ENCODE measurements at places on chromosomes 16 and 17.

GRCh38 chr17:68955181-68955841 is at the start of gene ABCA8:
ABCA8 (minus strand) TSS chr17:68955392; CDS start chr17:68942034, 13,358 bp downstream.
- DNase-seq = no peak

GRCh38 chr16:1291576-1291974 is 17.9 kb upstream of the UBE2I start:
- DNase-seq = no peak

DNA sequence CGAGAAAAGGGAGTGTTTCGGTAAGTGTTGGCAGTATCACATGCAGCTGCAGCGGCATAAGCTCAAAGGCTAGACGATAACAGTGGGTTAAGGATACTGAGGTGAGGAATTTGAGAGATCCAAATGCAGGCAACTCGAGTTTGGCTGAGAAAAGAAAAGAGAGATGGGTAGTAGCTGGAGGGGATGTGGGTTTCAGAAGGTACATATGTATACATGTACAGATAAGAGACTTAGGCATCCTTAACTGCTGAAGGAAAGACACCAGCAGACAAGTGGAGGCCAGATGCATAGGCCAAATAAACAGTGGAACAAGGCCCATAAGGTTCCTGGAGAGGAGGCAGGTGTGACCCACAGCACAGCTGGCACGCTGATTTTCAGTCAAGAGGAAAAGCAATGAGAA is 86.6 kb upstream of the NETO2 start:
- no peak for DNase-seq

GRCh38 chr16:48291303-48291702 is 44.0 kb upstream of the ABCC11 start:
- no peak for DNase-seq

- no peak for DNase-seq
These were observed 2.9 kb downstream of the ZNF750 start for GRCh38 chr17:82836823-82837357.

DNA sequence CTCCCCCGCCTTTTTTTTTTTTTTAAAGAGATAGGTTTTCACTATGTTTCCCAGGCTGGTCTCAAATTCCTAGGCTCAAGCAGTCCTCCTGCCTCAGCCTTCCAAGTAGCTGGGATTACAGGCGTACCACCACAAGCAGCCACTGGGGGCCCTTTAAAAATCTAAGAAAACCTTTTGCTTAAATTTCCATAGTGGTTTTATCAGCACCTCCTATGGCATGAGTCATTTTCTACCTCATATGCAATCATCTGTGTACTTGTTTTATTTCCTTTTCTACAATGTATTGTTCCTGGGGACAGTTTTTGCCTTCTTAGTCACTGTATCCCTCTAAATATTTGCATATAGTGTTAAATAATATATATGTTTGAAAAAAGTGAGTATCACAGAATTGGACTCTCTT is 29.2 kb downstream of the GNA13 start:
- DNase-seq = peak; percentile 55

DNA sequence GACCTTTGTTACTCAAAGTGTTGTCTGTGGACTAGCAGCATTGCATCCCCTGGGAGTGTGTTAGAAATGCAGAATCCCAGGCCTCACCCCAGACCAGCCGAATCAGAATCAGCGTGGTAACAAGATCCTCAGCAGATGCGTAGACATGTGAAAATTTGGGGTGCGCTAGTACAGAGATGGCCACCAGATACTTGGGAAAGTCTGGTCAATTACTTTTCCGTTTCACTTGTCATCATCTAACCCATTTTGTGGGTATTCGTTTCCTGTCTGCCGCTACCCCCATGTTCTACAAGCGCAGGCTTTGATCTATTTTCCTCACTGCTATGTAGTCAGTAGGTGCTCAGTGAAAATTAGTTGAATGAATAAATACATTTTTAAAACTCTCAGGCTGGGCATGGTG is 33.1 kb upstream of the HERPUD1 start:
- no peak for DNase-seq

- DNase-seq = no peak
These were observed 206.1 kb downstream of the HAPSTR1 start for GRCh38 chr16:9297437-9298113.

GRCh38 chr17:39927101-39927928 is at the start of the genes LRRC3C and ORMDL3:
LRRC3C (plus strand) TSS chr17:39927732; CDS start chr17:39941524, 13,792 bp downstream.
ORMDL3 (minus strand) TSS chr17:39927601; CDS start chr17:39924203, 3,398 bp downstream.
- peak; percentile 89 for DNase-seq

GRCh38 chr17:4596636-4597380 is 12.5 kb downstream of the SMTNL2 start:
- no peak for DNase-seq

- DNase-seq = no peak
These were observed 186.3 kb upstream of the XYLT1 start for GRCh38 chr16:17657045-17657444.

GRCh38 chr16:88534638-88535190 is 35.5 kb upstream of the ZC3H18 start:
- DNase-seq = peak; percentile 18

- DNase-seq = no peak
These were observed 6.1 kb downstream of the ACADVL start for GRCh38 chr17:7225711-7226331.

DNA sequence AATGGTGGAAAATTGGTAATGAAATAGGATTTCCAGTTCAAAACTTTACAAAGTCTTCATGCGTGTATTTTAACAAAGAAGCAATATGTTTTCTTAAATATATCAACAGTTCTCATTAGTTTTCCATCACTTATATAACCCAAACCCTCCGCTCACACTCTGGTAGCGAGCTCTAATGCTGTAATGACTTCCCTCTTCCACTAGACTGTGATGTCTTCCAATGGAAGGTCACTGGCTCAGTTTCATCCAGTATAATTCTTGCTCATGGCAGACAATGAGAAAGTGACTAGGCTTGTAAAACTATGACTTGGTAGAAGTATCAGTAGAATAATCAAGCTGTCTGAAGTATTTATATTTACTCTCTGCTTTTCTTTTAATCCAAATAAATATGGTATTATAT is 32.8 kb downstream of the NETO2 start:
- no peak for DNase-seq

DNA sequence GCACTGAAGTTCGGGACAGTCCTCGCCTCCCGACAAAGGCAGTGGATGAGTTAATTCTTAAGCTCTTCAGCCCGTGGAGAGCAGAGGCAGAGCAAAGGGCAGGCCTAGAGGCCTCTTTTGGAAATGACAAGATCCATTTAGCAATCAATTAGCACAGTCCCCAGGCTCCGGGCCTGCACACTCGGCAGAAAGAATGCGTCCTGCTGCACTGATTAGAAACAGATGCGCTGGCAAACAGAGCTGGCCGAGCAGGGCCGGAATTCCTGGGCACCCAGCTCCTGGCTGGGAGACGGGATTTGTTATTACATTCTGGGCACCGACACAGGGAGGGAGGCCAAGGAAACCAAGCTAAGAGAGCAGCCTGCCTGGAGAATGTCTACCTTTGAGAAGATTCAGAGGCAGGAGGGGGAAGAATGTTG is 162.9 kb downstream of the COPRS start:
- no peak for DNase-seq

- DNase-seq = no peak
These were observed 3.6 kb downstream of the USP31 start for GRCh38 chr16:23145608-23146007.

- no peak for DNase-seq
These were observed 79.8 kb downstream of the AMFR start for GRCh38 chr16:56345406-56346050.

GRCh38 chr16:27745348-27745747 is 195.4 kb downstream of the KATNIP start:
- DNase-seq = no peak

GRCh38 chr17:81910840-81911276 is 341 bp downstream of the PCYT2 start:
- peak; percentile 9 for DNase-seq

DNA sequence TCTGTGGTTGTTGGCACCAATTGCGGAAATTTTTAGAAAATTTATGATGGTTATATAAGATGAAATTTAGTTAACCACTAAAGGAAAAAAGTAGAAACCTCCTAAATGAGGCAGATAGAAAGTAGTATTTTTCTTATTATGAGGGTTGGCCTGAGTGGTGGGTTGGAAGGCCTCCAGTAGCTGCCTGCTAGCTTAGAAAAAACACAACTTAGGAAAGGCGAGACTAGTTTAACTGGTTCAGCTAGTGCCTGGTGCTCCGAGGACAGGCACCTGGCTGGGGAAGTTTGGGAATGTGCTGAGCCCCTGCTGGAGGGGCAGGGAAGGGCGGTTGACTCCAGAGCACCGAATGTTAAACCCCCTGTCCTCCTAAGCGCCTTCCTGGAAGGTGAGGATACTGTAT is 19.9 kb downstream of the LDHD start:
- no peak for DNase-seq

GRCh38 chr16:84331998-84332780 is 36.1 kb upstream of the ATP2C2 start:
- no peak for DNase-seq

DNA sequence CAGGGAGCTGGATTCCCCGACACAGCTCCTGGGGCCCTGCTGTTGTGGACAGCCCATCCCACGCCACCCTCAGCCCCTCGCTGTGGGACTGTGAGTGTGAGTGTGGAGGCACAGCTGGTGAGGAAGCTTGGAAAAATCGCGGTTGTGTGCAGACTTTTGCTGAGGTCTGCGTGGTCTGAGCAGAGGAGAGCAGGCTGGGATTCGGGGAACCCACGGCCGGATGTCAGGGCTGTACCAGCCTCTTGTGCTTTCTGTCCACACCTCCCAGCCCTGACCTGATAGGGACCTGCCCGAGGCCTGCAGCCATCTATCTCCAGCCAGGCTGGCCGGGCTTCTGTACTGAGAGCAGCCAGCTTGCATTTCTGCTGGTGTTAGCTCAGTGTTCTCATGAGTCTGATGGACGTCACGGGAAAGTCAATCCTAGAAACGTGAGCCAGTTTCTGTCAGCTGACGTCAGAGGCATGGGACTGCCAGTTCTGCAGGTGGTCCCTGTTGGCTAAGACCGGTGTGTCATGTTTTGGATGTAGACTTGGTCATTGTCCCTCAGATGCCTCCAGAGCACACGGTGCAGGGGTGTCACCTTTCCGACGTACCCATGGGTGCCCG is 72.8 kb upstream of the ZNF750 start:
- DNase-seq = no peak

- DNase-seq = peak; percentile 1
These were observed at the start of gene TEKT3 for GRCh38 chr17:15341385-15341849. TEKT3 (minus strand) TSS chr17:15341597; CDS start chr17:15331585, 10,012 bp downstream.

DNA sequence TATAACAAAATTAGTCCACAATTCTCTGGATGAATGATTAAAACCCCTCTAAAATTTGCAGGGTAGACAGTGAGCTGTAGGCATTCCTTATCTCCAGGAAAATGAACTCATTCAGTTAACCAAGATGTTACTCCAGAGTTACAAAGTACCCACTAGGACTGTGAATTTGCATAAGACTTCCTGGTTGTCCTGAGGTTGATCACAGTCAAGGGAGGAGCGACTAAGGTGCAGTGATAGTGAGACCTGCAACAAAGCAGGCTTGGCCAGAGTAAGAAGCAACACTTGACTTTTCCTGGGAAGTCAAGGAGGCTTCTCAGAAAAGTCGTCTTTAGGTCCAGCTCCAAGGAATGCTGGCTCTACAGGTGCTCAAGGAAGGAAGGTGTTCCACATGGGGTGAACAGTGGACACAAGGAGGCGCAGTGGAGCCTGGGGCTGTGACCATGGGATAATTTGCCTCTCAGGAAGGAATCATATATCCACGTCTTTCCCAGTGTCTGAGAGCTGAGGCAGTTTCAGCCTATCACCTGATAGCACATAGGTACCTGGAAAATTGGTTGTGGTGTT is 821.1 kb upstream of the EEF2KMT start:
- DNase-seq = no peak

- DNase-seq = no peak
These were observed 87.2 kb downstream of the LITAF start for GRCh38 chr16:11499295-11500089.

DNA sequence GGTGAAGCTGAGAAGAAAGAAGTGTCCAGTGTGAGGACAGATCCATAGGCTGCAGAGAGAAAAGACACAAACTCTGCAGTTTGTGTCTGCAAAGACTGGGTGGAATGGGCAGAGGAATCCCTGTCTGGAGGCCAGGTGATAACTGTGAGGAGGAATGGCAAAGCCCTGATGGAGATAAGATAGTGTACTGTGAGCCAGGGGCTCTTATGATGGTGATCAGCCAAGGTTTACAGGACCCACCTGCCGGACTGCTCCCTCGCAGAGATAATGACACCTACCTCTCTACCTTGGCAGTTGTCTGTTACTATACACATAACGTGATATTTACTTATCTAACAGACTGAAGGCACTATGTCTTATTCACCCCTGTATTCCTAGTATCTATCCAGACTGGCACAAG is 92.6 kb upstream of the ASIC2 start:
- no peak for DNase-seq

DNA sequence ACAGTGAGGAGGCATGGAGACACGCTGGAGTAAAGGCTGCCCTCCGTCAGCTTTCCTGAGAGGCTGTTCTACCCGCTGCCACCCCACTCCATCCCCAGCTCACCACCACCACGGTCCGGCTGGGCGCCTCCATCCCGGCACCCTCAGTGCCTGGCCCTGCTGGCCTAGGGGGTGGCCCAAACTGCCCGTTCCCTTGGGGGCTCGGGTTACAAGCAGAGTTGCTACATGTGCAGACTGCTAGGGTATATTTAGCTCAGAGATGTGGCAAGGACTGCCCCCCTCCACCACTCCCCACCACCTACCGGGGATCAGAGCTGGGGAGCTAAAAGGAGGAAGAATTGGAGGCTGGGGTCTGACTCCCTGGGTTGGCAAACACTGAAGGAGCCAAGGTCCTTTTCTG is 4.1 kb downstream of the CACNB1 start:
- no peak for DNase-seq

DNA sequence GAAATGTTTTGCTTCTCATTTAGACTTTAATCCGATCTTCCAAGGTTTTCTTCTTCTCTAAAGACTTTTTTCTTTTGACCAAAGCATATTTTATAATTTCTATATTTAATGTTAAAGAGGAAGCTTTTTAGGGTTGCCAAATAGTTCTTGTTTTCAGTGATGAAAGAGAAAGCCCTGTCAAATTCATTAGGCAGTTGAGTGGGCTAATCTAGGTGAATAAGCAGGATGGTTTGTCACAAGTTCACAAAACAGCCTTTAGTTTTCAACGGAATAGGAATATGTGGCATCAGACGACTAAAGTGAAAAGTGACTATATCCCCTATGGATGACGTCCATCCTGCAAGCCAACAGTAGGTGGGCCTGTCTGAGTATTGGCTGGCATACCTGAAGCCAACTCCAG is 118.8 kb downstream of the NLK start:
- DNase-seq = no peak
